ENCODE measurements at places on chromosomes 7 and 10.

GRCh38 chr10:56928714-56929113, 567.7 kb upstream of the ZWINT start:
- DNase-seq = no peak

- DNase-seq = no peak
These were observed 205.6 kb downstream of the FOXP2 start for GRCh38 chr7:114620208-114620607.

GRCh38 chr7:105610165-105610930, 29.1 kb upstream of the EFCAB10 start:
- no peak for DNase-seq

- no peak for DNase-seq
These were observed 175.3 kb downstream of the MDFIC start for GRCh38 chr7:115097175-115097671.

- DNase-seq = no peak
These were observed at the start of gene ANKRD22 for GRCh38 chr10:88851706-88852105. Gene ANKRD22 (minus strand): TSS chr10:88851844. CDS start chr10:88851607, 237 bp downstream.

DNA sequence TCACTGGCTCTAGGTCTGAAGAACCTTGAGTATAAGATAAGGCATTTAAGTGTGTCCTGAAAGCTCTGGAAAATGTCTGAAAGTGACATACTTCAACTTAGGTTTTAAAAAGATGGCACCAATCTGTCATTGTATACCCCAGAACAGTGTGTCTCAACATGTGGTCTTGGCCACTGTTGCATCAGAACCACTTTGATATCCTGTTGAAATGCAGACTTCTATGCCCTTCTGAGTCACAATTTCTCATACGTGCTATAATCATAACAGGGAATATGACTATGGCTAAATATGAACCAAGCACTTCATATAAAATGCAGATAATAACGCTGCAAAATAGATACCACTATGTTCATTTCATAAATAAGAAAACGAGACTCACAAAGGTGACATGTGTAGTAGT, 38.0 kb upstream of the GPAM start:
- no peak for DNase-seq

DNA sequence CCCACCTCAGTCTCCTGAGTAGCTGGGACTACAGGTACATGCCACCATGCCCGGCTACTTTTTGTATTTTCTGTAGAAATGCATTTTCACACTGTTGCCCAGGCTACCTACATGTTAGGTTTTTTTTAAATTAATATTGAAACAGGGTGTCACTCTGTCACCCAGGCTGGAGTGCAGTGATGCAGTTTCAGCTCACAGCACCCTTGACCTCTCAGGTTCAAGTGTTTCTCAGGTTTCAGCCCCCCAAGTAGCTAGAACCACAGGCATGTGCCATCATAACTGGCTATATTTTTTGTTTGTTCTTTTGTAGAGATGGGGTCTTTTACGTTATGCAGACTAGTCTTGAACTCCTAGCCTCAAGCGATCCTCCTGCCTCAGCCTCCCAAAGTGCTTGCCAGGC, 32.4 kb upstream of the ZMIZ2 start:
- no peak for DNase-seq

- DNase-seq = no peak
These were observed 301.0 kb downstream of the LHFPL3 start for GRCh38 chr7:104629408-104629807.

- no peak for DNase-seq
These were observed 3.3 kb downstream of the HILPDA start for GRCh38 chr7:128458956-128459355.

DNA sequence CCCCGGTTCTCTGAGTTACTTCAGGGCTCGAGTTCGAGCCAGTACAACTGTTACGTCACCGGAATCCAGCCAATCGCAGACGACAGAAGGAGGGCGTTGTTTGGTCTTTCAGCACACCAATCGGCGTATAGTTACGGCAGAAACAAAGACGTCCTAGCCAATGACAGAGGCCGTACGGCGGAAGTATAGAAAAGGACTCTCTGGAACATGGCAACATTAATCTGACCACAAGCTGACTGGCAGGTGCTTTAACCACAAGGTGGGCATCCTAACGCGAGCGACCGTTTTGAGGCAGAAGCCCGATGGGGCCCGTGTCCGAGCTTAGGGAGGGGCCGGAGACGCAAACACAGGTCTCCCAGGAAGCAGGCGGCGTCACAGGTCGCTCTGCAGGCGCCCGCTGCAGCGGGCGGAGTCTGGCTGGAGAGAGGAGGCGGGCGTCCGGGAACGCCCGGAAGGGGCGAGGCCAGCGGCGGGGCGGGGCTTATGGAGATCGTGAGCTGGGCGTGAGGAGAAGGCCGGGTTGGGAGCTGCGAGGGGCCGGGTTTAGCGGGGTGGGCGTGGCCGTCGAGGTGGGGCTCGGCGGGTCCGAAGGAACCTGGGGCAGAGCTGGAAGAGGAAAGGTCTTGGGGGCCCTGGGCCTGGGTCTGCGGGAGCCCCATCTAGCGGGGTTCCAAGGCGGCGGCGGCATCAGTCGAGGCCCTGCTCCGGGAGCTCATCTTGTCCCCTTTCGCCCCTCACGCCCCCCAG, at the start of gene MOSPD3:
Gene MOSPD3, plus strand, starts transcription at position 558 of the 747 bp plus-strand sequence. CDS start 252 bp downstream, outside the sequence.
- peak; percentile 97 for DNase-seq

DNA sequence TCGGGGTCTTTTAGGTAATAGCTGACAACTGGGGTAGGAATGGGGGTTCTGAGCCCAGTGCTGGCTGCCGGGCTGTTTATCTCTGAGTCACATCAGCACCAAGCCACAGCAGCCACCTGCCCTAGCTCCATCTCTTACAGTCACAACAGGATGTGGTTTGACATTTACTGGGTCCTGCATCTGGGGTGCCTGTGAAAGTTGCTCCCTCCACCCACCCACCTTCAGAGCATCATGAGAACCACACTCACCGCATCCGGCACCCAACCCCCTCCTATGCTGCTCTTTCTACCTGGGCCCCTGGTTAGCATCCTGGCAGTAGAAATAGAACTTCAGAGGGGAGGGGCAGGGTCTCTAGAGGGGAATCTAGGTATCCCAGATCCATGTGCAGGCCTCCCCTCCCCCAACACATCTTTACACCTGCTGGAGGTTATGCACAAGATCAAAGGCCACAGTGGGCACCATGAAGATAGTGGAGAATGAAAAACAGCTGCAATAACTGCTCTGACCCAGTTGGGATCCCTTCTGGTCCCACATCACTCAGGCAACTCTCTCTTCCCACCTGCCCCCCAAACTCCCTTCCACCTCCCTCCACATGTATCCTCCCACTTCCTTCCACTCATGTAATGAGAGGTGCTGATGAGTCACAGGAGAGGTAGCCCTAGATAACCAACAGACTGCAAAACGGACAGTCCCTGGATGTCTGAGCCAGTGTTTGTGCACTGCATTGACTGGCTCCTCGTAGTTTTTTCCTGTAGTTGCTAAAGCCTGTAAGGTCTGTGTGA, 38.2 kb downstream of the PRSS2 start:
- DNase-seq = peak; percentile 91

GRCh38 chr7:156768698-156769472, 124.1 kb downstream of the LMBR1 start:
- DNase-seq = no peak

All from T-helper 9 cell (primary cell).